CD4-positive, alpha-beta T cell treated with Interleukin-4 for 4 hours (primary cell): ENCODE measurements at places on chromosomes 13 and 19.
A peak's percentile ranks its signal among the peaks of the same experiment; 100 is the strongest.

DNA sequence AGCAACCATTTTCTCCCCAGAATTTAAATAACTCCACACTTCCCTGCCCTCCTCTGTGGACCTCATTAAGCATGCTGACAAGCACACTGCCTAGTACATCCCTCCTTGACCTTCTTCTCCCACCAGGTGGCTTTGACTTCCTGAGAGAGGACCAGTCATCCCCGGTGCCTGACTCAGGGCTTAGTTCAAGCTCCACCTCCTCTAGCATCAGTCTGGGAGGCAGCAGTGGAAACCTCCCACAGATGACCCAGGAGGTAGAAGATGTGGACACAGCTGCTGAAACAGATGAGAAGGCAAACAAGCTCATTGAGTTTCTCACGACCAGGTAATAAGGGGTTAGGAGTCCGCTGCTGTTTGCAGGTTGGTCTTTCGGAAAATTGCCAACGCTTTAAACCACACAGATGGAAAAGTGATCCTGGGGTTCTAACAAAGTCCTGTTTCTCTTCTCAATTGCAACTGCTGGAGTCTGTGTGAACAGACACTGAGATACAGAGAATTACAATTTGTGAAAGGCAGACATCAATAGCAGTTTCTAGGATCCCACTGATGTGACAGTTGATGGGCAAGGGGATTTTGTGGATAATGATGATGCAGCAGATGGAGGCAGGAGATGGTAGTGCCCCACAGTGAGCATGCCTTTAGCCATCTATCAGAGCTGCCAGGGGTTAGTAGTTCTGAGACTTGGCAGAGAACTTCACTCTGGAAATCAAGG lies 86.7 kb downstream of the ZAR1L start:
- no peak for DNase-seq

DNA sequence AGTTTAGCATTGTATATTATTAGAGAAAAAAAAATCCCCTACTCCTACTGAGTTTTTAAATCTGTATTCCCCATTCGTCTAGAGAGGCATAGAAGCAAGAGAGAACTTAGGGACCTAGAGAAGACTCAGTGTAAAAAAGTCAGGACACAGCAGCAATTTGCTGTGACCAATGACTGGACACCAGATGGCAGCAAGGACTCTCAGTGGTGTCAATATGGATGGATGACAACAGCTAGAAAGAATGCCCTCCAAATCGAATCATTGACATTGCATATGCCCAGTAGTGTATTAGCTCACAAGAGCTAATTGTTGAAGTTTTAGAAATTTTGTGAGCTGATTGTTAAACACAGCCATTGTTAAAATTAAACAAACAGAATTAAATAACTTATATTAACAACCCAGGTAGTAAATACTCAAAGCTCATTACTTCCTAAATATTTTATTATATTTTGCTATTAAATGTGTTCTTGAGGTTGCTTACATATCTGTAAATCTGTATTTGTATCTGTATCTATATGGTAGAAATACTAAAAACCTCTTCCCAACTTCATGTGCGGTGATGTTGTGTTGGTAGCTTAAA lies 43.9 kb downstream of the SIAH3 start:
- DNase-seq = peak; percentile 17

- DNase-seq = no peak
These were observed 278.4 kb upstream of the DACH1 start for GRCh38 chr13:72145383-72145782.

- no peak for DNase-seq
These were observed 153.1 kb downstream of the LACC1 start for GRCh38 chr13:44032802-44033201.

DNA sequence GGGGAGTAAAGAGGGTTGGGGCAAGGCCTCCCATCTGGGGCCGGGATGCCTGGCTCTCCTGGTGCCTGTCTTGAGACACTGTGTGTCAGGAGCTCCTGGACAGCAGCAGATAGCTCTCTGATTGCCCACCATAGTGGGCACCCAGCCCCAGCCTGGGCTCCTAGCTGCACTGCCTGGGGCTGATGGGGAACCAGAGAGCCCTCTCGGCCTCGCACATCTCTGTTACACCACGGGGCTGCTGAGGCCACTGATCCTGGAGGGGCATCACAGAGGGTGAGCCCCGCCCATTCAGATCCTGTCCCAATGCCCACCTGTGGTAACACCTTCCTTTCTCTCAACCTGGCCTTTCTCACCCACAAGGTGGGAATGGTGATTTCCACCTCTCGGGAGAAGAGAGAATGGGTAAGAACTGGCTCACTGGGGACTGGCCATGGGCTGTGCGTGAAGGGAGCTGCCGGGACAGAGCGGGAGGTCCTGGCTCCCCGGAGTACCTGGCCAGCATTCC lies 135.9 kb downstream of the URI1 start:
- no peak for DNase-seq

- DNase-seq = no peak
These were observed 131.3 kb downstream of the SUCLA2 start for GRCh38 chr13:47869776-47870175.

GRCh38 chr19:7701654-7702457 lies at the start of gene FCER2:
FCER2 (minus strand) TSS chr19:7702131; CDS start chr19:7699760, 2,371 bp downstream.
- no peak for DNase-seq

GRCh38 chr19:54387991-54388801 lies 23.5 kb upstream of the LAIR1 start:
- peak; percentile 37 for DNase-seq

GRCh38 chr13:62997696-62998095 lies 1582.0 kb upstream of the PCDH20 start:
- DNase-seq = no peak

DNA sequence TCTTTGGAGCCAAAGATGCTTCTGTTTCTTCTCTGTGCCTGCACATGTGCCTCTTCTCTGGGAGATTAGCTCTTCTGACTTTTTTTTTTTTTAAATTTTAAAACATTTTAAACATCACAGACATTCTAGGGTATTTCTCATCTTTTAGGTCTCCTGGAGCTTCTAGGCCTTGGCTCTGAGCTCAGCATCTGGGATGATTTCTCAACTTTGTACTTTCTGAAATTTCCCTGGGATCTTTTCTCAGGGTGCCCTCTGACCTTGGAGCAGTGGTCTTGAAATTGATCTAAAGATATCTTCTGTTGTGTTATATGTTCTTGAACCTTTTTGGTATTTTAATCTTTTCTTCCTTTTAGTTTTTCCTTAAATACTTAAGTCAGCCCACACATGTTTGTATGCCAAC lies 6.2 kb downstream of the WASF3 start:
- DNase-seq = no peak
